NCI-H1436 (cell line): ENCODE measurements at places on chromosomes 3 and 15.

- DNase-seq, result no peak
Measured at GRCh38 chr3:126912027-126912422, 70.9 kb upstream of the PLXNA1 start.

DNA sequence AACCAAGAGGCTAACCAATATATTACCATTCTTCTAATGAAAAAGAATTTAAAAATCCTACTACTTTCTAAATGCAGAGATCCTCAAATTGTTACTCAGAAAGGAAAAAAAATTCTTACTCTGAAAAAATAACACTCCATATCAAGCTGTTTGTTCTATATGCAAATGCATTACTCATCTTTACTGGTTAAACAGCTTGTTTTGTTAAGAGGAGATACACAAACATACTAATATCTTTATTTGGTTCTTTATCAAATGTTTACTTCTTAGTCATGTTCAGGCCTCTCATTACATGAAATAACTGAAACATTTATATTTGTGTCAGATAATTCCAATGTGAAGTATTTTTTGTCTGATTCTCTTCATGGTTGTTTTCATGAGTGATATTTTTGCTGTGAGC is 146.8 kb downstream of the PCCB start:
- DNase-seq, result no peak

DNA sequence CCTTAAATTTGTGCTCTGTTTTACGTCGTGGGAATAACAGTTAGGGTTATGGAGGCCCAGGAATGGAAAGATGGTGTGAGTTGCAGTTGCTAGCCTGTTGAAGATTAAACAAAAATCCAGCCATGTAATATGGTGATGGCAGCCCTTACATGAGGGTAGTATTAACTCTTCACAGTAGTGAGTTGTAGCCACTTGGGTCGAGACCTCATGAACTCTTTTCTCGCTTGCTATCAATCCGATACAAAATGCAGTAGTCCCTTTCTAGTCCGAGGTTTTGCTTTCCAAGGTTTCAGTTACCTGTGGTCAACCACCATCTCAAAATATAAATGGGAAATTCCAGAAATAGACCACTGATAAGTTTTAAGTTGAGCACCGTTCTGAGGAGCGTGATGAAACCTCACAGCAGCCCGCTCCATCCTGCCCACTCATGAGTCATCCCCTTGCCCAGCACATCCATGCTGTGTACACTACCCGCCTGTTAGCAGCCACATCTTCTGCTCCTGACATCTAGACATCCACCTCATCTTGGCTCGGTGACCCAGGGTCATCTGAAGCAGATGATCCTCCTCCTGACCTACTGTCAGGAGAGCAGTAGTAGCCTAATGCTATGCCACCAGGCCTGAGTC is 177.9 kb downstream of the CDIN1 start:
- no peak for DNase-seq

GRCh38 chr3:46096781-46097180 is 69.5 kb upstream of the XCR1 start:
- no peak for DNase-seq

- no peak for DNase-seq
Measured at GRCh38 chr15:91257746-91258414, 157.8 kb downstream of the SV2B start.

- DNase-seq, result no peak
Measured at GRCh38 chr15:51558411-51558810, 64.2 kb downstream of the DMXL2 start.

- DNase-seq, result no peak
Measured at GRCh38 chr15:66184936-66185790, 68.4 kb downstream of the MEGF11 start.

DNA sequence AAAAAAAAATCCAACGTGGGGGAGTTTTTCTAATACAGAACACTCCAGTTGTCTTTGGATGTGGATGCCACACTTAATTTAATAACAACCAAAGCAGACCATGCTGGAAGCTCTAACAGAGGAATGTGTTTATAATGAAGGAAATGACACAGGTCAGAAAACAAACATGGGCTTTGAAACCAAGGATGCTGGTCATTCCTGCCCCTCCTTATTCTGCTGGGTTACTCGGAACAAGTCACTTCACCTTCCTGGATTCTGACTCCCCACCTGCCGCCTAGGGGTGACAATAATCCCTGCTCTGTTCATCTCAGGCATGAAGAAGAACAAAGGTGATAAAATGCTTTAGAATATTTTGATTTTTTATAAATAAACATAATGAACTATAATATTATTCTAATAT is 240.9 kb upstream of the ADAMTS9 start:
- no peak for DNase-seq

- DNase-seq, result no peak
Measured at GRCh38 chr15:35000511-35000910, 12.4 kb upstream of the ZNF770 start.

- DNase-seq, result no peak
Measured at GRCh38 chr3:153254361-153254760, 92.3 kb downstream of the RAP2B start.

DNA sequence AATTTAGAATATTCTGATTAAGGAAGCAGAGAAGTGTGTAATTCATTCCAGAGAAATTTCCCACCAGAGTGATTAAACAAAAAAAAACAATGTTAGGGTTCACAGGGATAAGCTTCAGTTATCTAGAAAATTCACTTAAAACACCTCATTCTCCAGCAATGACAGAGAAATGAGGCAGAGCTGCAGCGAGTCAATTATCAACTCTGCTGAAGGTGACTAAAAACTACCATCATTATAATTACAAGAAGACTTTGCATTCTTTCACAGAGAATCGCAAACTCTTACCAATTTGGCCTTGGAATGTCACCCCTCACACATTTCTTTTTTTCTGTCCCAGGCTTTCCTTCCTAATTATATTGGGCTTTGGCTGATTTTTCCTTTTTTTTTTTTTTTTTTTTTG is 117.1 kb downstream of the RAB11A start:
- DNase-seq, result no peak

GRCh38 chr15:95226835-95227234 is 995.5 kb downstream of the MCTP2 start:
- DNase-seq, result no peak

DNA sequence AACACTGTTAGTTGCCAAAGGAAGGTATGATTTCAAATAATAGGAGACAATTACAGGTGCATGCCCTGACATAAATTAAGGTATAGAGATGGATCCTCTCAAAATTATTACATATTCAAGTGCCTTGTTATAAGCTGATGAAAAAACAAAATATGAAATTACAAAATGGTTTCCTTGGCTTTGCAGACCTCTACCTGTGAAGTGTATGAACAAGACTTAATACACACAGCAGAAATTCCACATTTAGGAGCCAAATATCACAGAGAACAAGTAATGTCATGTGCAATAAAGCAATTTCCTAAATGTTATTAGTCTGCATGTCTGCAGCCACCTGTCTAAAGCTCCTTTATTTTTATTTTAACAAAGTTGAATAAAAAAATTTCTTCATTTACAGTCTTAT is 151.5 kb downstream of the ALCAM start:
- no peak for DNase-seq

DNA sequence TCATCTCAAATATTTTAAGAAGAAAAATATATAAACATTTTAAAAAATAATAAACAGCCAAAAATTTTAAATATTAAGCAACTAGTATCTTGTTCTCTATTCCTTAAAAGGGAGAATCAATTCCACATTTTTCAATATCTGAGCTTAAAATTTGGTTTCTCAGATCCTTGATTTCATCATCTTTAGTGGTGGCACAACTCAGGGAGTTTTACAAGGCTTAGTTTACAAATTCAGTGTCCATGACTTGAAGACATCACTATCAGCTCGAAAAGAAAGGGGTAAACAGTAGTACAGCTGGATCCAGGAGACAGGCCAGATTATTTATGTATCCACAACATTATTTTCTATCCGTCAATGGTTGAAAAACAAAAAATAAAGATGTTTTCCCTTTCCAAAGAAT is 11.6 kb downstream of the IGF2BP2 start:
- no peak for DNase-seq

DNA sequence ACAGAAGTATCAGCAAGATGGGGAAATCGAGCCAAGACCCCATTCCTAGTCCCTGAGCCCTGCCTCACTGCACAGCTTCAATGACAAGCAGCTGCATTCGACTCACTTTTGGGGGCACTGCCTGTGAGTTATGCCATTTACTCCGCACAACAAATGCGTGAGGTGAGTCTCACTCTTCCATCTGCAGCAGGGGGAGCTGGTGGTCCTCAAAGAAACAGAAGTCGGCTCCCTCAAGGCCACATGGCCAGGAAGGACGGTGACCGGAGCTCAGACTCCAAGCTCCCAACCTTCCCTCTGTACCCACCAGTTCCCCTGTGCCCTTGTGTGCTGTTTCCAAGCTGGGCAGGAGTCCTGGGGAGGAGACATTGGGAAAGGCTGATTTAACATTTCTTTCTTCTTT is 127.7 kb upstream of the IQSEC1 start:
- DNase-seq, result no peak

DNA sequence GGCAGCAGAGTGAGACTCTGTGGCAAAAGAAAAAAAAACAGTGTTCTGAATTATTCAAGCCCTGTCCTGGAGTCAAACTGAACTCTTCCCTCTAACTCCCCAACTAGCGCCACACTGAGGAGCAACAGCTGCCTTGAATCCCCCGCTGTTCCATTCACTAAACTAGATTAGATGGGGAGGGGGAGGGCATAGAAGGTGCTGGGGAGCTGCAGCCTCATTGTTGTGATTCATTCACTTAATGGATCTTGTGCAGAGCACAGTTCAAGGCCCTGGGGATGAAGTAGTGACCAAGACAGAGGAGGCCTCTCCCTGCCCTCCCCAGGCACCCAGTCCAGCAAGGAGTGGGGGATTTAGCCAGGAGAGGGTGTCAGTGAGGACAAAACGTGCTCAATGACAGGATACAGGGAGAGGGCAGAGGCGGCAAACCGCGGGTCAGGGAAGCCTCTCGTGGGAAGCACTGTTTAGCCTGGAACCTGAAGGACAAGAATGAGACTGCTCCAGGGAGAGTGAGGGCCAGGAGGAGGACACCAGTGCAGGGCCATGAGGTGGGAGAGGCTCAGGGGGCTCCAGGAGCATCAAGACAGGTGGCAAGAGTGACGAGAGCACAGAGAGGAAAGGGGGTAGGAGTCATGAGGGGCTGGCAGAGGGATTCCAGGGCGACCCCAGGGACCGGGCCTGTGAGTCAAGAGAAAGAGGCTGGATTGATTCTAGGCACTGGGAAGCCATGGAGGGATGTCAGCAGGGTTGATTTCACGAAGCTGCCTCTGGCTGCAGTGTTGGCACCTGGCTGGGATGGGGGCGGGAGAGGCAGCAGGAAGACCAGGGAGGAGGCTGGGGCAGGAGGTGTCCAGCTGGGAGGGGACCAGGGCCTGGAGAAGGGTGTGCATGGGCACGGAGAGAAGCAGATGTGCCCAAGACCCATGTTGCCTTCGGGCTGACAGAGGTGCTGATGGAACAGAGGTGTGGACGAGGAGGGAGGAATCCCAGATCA is 31.4 kb downstream of the ALS2CL start:
- no peak for DNase-seq

DNA sequence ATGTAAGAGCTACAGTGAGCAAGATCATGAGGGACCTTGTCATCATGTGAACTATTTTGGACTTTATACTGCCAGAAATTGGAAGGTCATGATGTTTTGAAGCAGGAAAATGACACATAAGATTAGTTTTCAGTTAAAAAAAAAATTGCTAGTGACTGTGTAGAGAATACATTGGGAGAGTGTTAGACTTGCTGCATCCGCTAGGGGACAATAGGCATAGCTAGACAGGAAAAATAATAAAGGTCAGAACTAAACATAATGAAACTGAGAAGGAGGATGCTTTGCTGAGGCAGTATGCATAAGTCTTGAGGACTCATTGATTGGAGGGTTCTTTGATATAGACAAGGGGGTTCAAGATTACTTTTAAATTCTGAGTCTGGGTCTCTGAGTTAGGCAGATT is 275.8 kb upstream of the KCNH8 start:
- no peak for DNase-seq

DNA sequence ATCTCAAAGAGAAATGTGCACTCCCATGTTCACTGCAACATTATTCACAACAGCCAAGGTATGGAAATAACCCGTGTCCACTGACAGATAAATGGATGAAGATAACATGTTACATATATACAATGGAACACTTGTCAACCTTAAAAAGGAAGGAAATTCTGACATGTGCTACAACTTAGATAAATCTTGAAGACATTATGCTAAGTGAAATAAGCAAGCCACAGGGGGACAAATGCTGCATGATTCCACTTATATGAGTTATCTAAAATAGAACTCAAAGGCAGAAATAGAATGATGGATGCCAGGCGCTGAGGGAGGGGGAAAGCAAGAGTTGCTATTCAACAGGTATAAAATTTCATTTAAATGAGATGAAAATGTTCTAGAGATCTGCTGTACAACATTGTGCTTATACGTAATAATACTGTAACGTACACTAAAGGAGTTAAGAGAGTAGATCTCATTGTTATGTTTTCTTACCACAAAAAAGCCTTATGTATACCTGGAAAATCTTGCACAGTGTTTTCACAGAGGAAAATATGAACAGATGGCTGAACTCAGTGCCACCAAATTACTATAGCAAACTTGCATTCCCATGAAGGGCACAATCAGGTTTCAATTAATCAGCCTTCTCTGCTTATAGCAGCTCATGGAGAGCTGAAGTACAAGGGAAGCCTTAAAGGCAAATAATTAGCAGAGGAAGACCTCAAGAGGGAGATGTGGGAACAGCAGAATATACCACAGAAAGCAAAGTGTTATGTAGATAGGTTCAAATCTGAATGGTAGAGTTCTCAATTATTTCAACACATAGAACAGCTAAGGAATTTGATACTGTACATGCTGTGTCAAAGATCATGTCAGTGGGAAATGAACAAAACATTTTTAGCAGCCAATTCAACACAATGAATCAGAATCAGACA is 8.1 kb upstream of the VPS39 start:
- no peak for DNase-seq

DNA sequence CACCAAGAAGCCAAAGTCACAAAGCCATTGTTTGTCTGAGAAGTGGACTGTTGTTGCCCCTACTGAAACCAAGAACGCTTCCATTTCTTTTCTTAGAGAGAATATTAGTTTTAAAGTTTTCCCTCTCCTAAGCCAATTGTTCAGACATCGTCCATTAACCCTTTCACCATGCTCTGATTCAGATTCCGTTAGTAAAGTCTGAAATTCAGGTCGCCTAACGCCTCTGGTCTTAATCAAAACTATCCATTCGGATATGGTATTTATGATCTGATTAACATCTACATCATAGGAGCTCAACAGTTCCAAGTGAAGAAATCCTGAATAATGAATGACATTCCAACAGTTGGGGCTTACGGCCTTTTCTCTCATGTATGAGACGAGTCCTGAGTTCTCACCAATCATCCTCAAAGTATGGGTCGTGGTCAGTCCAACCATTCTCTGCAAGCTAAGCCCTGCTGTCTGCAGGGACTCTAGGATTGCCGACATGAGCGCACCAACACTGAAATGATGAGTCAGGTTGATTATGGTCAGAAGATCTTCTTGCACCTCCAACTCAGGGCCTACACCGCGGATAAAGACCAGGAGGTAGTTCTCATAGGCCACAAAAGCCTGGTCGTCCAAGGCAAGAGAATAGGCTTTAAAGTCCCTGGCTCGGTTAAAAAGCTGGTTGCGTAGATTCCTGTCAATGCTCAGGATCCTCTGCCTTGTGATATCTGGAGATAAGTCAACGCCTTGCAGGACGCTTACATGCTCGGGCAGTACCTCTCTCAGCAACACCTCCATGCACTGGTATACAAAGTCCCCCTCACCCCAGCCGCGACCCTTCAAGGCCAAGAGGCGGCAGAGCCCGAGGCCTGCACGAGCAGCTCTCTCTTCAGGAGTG is 767 bp downstream of the EPM2AIP1 start:
- DNase-seq, result no peak
